Activated CD8-positive, alpha-beta memory T cell treated with anti-CD3 and anti-CD28 coated beads, Interleukin-2, amount 10 ng/mL, durations not matched to agents 7 days and 5 days (primary cell): ENCODE measurements at places on chromosomes 3 and 15. TPM values are rescaled to one million over a fixed set of nuclear protein-coding genes. Genes with fewer than 3 reads are reported as not detected.

Gene SAMMSON
- total RNA-seq: not detected

Gene PAK2
- 118 TPM for total RNA-seq

Gene USP13
- total RNA-seq: 13.3 TPM

Gene LEO1
- total RNA-seq: 33.4 TPM

Gene MUSTN1
- 3.0 TPM for total RNA-seq

Gene FGF12
- not detected for total RNA-seq

Gene ATP13A4
- 6.5 TPM for total RNA-seq

Gene TPRA1
- total RNA-seq: 32.8 TPM

Gene CYFIP1
- 12.3 TPM for total RNA-seq

Gene KNG1
- not detected for total RNA-seq

Gene RPL29
- total RNA-seq: 1,060 TPM

Gene PAK6
- 1.7 TPM for total RNA-seq

Gene GOLGA8T
- 0.47 TPM for total RNA-seq

Gene DYNLT2B
- 19.9 TPM for total RNA-seq

Gene GOLGB1
- total RNA-seq: 30.6 TPM

Gene FAM43A
- total RNA-seq: 10.0 TPM
